Left ventricle myocardium superior (tissue), 1 donor: ENCODE measurements at places on chromosomes 1 and 21. TPM values are rescaled to one million over a fixed set of nuclear protein-coding genes. Genes with fewer than 3 reads are reported as not detected.

GRCh38 chr1:27353166-27353565 lies 11.3 kb downstream of the SYTL1 start:
- peak; percentile 67 for DNase-seq

DNA sequence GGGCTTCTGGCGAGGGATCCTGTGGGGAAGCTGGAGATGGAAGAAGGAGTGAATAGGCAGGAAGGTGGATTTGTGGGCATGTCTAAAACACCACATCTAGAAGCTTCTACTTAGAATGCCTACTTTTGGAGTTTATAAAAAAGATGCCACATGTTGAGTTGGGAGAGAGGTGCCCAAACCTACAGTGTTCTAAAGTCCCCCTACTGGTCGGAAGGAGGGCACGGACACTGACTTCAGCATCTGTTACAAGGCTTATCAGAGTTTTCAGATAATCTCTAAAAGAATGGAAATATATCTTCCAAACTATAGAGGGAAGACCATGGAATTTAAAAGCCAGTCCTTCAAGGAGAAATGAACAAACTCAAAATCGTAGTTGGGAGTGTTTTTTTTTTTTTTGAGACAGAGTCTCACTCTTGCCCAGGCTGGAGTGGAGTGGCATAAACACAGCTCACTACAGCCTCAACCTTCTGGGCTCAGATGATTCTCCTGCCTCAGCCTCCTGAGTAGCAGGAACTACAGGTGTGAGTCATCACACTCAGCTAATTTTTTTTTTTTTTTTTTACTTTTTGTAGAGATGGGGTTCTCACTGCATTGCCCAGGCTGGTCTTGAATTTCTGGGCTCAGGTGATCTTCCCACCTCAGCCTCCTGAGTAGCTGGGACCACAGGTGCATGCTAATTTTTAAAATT lies 14.8 kb downstream of the IBA57 start:
- no peak for DNase-seq

GRCh38 chr21:38669186-38669585 lies 136.5 kb upstream of the ETS2 start:
- DNase-seq, result no peak

GRCh38 chr1:187236676-187237075 lies 407.9 kb downstream of the PLA2G4A start:
- DNase-seq, result no peak

- no peak for DNase-seq
Measured at GRCh38 chr1:57530206-57530910, 106.5 kb upstream of the DAB1 start.

- peak; percentile 47 for DNase-seq
Measured at GRCh38 chr1:214532070-214532469, 19.3 kb downstream of the PTPN14 start.

GRCh38 chr1:201656311-201657032 lies 117.5 kb downstream of the NAV1 start:
- DNase-seq, result peak; percentile 67

- DNase-seq, result no peak
Measured at GRCh38 chr1:55359611-55360010, 144.4 kb upstream of the USP24 start.

GRCh38 chr1:84722794-84723193 lies 32.5 kb upstream of the SSX2IP start:
- no peak for DNase-seq

DNA sequence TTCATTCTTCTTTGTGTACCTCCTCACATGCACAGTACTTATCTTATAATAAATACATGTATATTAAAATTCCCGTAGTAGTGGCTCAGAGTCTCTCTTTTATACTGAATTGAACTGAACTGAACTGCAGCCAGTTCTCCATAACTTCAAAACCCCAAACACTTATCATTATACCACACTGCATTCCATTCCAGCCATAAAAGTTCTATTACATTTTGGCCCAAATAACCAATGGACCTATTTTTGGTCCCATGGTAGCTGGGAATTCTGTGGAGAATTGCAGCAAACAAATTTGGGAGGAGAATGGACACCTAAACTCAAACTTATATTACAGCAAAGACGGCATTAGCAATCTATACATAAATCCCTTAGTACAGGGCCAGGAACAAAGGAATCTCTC lies 86.6 kb upstream of the C1orf87 start:
- DNase-seq, result no peak

DNA sequence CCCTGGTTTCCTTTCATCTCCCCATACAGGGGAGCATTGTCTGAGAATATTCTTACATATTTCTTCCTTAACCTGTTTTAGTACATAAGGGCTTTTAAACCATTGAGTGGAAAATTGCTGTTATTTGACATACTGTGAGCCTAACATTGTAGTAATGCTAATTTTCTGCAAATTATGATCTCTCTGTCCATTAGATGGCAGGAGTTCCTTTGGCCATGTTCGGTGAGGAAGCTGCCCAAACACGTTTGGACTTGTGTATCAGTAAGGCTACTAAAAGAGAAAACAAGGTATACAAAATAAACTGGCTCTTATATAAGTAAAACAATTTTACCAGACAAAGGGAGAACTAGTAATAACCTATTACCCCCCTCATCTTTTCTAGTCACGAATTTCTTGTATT lies 29.2 kb downstream of the CDC7 start:
- DNase-seq, result no peak

- peak; percentile 64 for DNase-seq
Measured at GRCh38 chr1:7669559-7670311, 101.4 kb upstream of the VAMP3 start.

DNA sequence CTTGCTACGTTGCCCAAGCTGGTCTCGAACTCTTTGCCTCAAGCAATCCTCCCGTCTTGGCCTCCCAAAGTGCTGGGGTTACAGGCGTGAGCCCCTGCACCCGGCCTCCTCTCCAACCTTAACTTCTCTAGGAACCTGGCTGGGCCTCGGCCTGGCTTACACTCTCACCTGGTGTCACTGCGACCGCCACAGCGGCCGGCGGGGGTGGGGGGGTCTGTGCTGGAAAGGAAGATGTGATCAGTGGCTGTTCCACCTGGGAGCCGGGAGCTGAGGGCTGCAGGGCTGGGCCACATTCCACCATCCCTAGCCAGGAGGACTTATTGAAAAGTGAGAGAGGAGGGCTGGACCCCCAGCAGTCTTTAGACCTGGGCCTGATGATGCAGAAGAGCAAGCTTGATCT lies 48.6 kb downstream of the HSPG2 start:
- no peak for DNase-seq

DNA sequence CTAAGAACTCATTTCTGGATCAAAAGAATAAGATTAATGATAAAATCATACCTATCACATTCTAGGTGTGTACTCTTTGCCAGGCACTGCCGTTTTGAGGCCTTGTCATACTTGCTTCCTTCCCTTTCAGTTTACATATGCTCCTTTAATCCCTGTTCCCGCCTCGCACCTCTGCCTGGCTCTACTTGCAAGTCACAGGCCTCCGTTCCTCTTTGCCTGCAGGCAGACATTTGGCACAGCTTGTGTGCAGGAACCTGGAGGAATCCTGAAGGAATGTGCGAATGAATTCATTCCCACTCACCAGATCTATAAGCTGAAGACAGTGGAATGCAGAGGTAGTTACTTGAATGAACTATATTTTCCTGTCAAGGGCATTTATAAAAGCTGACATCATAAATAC lies 13.8 kb downstream of the WLS start:
- no peak for DNase-seq

DNA sequence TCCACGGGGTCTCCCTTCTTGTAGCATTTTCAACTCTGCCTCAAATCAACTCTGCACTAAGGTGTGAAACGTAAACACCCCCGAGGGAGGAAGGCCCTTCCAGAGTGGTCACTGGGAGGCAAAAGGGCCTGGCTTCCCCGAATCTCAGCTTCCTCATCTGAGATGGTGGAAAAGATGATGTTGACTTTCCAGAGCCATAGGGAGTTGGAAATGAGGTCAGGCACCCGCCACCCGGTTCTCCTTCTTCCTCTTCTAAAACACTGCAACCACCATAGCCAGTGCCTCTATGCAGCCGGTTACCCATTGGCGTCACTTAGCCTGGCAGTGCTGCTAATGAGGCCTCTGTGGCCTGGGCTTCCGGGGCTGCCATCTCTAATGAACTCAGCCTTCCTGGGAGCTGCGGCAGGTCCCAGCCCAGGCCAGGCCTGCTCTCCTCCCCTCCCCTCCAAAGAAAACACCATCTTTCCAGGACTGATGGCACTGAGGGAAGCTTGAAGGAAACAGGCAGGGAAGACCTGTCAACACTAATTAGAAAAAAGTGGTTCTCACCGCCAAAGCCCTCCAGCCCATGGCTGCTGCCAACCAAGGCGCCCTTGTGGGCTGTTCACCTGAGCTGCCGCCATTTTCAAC lies 175.0 kb downstream of the KAZN start:
- DNase-seq, result no peak

DNA sequence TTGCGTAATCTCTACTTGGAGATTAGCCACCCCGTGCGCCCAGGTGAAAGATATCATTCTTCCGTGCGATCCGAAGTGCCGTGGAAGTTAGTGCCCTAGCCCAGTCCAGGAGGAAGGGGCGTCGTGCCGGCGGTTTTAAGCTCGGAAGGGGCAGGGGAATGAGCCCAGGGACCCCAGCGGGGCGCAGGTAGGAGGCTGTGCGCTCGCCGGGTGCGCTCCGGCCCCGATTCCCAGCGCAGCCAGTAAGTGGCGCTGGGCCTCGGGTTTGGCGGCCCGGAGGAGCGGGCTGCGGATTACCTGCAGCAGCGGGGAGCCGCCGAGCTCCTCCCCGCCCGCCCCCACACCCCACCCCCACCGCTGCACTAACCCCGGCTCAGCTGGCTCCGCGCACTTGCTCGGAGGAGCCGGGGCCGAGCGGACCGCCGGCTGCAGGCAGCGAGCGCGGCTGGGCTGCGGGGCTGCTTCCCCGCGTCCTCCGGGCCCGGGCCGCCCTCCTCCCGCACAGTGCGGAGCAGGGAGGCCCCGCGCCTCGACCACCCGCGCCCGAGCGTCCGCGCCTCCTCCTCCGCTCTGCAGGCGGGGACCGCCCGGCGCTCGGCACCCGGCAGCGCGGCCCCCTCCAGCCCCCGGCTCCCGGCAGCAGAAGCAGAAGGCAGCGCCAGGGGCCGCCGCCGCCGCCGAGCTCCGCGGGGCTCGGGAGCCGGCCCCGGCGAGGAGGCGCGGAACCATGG lies at the start of gene RYR2:
Gene RYR2 (plus strand): TSS at position 390 of the 731 bp plus-strand sequence. CDS start 338 bp downstream, at position 728.
- peak; percentile 76 for DNase-seq

DNA sequence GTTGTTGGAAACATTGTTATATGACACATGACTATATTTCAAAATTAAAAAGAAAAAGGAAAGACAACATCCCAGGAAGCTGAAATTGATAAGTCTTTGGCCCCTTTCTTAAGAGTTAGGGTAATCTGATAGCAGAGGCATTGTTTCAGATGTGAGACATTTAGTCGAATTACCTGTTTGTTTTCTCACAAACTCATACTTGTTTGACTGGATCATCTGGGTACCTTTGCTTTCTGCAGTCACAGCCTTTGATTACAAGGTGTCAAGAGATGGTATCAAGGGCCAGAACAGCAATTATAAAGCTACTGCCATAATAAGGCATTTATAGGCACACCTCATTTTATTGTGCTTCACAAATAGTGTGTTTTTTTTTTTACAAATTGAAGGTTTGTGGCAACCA lies 136.3 kb downstream of the DUSP10 start:
- DNase-seq, result no peak

The RSPH1 gene
- not detected for total RNA-seq

The SPRR4 gene
- not detected for total RNA-seq

The DVL1 gene
- 144 TPM for total RNA-seq

The TIAM1 gene
- 1.8 TPM for total RNA-seq

The CD48 gene
- total RNA-seq, result 2.4 TPM

The PTPN7 gene
- total RNA-seq, result 0.92 TPM

The MCOLN3 gene
- total RNA-seq, result 0.72 TPM

The COL18A1 gene
- 52.4 TPM for total RNA-seq

The ATAD3B gene
- total RNA-seq, result 9.5 TPM

The A3GALT2 gene
- total RNA-seq, result not detected
